ENCODE measurements at places on chromosomes 4 and X. TPM values are rescaled to one million over a fixed set of nuclear protein-coding genes. Genes with fewer than 3 reads are reported as not detected.

DNA sequence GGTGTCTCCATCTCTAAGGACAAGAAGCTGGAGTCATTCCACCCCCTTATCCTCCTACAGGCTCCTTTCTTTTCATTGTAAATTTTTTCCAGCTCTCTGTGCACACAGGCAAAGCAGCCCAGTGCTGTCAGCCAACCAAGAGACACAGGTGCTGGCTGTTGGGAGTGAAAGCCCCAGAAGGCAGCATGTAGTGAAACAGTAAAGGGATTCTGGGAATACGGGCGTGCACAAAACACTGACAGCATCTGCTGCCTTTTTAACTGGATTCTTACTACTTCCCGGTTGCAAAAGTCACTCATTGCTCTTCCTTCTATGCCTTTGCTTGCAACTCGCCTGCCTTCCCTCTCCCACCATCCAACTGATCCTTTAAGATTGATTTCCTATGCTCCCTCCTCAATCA lies 208.6 kb upstream of the PRPS2 start:
- no peak for DNase-seq

GRCh38 chrX:74419864-74420195 lies 1.5 kb upstream of the SLC16A2 start:
- DNase-seq, result no peak

DNA sequence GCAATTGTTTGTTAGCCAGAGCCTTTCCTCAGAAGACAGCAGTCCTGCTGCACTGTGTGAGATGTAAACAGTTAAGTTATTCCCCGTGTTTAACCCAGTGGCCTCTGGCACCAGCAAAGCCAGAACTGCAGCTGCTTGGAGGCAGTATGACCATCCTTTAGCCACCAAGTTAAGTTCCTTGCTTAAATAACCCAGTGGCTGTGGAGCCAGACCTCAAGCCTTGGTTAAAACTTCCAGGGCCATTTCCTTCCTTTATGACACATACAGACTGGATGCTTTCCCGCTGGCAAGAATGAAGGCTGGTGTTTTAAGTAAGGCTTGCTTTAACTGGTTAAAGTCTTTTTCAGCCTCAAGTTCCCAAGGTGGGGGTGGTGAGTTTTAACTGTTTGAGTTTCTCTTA lies 379.8 kb downstream of the DCAF12L2 start:
- no peak for DNase-seq

DNA sequence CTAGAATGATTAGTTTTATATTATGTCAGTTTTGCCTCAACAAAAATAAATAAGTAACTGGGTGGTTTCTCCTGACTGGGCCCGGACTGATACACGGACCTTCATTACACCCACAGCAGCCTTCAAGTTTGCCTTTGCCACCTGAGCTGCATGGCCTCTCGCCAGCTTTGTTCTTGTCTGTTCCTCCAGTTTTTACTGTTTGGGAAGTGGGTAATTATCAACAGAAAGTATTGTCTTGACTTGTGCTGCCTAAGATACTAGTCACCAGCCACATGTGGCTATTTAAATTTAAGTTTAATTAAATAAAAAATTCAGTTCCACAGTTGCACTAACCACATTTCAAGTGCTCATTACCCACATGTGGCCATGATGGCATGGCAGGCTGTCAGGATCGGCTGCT lies 74.7 kb upstream of the INTU start:
- DNase-seq, result no peak

DNA sequence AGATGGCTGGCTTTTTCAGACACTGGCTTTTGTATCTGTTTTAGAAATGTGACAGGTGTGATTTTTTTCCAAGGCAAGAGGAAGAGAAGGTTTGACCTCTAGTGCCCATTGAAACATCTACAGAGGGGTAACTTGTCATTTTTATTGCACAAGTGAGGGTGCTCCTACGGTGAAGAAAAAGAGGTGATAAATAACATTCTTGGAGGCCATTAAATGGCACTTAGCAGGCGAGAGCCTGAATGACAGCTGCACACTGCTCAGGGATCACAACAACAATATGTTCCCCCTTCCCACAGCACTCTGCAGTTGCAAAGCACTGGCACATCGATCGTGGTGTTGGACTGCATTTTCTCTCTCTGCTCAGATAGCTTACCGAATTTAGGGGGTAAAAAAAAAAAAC lies 22.9 kb downstream of the FAM184B start:
- no peak for DNase-seq

GRCh38 chr4:5563856-5564255 lies 144.5 kb downstream of the EVC2 start:
- no peak for DNase-seq

- DNase-seq, result no peak
These were observed 121.3 kb upstream of the PJA1 start for GRCh38 chrX:69286565-69286906.

GRCh38 chrX:139382529-139382928 lies 148.0 kb upstream of the F9 start:
- no peak for DNase-seq

DNA sequence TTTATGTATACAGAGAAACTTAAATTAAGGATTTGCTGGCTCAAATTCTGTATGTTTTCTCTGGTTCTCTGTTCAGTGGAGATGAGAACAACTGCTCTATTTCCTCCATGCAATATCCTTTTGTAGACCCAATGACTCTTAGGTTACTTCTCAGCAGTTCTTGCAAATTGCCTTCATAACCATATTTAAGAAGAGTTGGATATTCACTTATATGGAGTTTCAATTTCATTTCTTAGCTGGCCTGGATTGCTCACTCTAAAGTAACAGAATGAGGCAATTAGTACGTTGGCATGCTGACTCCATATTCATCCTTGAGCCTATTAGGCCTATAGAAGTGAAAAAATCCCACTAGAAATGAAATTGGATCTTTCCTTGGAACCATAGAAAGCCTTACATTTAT lies 93.6 kb downstream of the DOCK11 start:
- no peak for DNase-seq

- DNase-seq, result no peak
These were observed 125.4 kb upstream of the CXorf66 start for GRCh38 chrX:140090800-140091124.

DNA sequence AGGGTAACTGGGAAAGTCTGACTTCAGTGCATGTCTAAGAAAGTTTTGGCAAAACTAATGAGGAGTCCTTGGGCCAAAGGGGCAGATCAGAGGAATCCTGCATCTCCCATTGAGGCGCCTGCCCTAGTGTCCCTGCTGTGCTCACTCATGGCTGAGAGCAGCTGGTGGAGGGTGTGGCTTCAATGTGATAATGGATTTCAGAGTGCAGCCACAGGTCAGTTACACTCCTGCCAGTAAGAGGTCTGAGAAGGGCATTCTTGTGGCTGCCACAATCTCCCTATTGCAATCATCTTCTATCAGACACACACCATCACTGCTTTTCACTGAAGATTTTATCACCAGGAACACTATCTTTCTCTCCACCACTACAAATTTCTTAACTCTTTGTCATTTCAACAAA lies 457.1 kb downstream of the MID1IP1 start:
- DNase-seq, result no peak

DNA sequence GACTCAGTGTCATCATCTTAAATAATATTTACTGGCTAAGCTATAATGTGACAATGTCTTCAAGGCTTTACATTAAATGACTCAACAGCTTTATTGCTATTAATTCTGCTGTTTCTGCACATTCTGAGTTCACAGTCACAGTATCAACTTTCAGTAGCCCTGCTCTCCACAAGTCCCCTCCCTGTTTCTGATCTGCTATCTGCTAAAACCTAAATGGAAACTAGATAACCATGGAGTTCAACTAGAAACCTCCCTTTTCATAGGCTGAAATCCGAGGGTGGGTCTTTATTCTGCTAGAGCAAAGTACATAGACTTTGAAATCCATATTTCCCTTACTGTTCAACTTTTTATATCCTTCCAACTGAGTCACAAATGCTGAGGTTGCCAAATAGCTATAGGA lies 5.4 kb upstream of the ACE2 start:
- DNase-seq, result no peak

- DNase-seq, result no peak
These were observed 1.1 kb upstream of the ETNPPL start for GRCh38 chr4:108763986-108764385.

DNA sequence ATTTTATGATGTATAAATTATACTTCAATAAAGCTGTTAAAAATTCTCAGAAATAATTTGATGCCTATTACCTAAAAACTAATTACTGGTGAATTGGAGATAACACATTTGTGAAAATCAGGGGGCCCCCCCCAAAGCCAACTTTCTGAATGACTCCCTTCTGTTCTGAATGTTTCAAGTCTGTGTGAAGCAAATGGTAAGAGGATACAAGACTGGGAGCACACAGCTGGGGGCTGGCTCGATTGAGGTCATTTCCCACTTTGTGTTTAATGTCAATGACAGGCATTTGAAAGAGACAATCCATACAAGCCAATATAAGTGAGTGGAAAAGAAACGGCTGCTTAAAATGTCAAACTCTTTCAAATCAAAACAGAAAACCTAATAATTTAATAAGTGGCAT lies 155.8 kb downstream of the SH2D1A start:
- DNase-seq, result no peak

- no peak for DNase-seq
These were observed 443.2 kb upstream of the FGF16 start for GRCh38 chrX:77003956-77004355.

DNA sequence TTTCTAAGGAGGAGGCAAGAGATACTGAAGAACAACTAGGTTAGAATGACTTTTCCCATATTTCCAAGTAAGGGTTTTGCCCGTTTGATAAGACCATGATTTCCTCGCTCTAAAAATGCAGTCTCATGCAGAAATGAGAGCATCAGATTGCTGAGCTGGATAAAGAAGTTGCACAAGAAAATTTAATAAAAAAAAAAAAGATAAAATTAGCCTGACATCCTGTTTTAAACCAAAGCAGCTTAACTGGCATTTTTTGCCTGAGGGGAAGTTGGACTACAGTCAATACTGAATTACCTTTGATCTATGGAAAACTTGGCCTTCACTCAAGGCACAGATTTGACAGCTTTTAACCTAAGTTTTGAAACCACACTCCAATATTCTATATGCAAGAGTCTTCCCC lies 208.4 kb downstream of the GASK1B start:
- DNase-seq, result no peak

GRCh38 chr4:36758312-36759178 lies 477.1 kb downstream of the DTHD1 start:
- no peak for DNase-seq

GRCh38 chr4:137623013-137623412 lies 90.7 kb upstream of the PCDH18 start:
- no peak for DNase-seq

- DNase-seq, result no peak
These were observed 81.5 kb downstream of the RCHY1 start for GRCh38 chr4:75432683-75433082.

DNA sequence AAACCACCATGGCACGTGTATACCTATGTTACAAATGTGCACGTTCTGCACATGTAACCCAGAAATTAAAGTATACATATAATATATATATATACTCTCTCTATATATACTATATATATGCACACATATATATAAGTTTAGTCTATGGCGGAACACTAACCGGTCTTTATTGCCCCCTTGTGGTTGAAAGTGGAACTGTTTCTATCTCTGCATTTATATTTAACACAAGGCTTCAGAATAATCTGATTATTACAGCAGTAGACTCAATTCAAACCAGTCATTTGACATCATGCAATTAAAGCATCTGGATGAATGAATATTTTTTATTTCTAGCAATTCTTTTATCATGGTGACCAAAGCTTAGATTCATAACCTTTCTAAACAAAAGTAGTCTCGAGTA lies 14.6 kb downstream of the RAB9B start:
- DNase-seq, result no peak

GRCh38 chr4:184416913-184417734 lies 57.2 kb downstream of the IRF2 start:
- no peak for DNase-seq

GRCh38 chr4:163762741-163763140 lies 268.3 kb downstream of the TMA16 start:
- no peak for DNase-seq

Gene PASD1
- polyA plus RNA-seq, result not detected

Gene MAGED4
- polyA plus RNA-seq, result 51.0 TPM

Gene MOSPD2
- polyA plus RNA-seq, result 20.3 TPM

Gene MAGEB2
- not detected for polyA plus RNA-seq

Gene CD38
- 0.78 TPM for polyA plus RNA-seq

Gene CLDN2
- 58.8 TPM for polyA plus RNA-seq

Gene CXXC4
- 10.8 TPM for polyA plus RNA-seq

Gene SYNPO2
- 21.9 TPM for polyA plus RNA-seq

Gene MTNR1A
- 1.6 TPM for polyA plus RNA-seq

Gene FTHL17
- polyA plus RNA-seq, result not detected

All from right renal cortex interstitium (tissue), 3 donors.